ENCODE measurements at places on chromosomes 4 and X.

DNA sequence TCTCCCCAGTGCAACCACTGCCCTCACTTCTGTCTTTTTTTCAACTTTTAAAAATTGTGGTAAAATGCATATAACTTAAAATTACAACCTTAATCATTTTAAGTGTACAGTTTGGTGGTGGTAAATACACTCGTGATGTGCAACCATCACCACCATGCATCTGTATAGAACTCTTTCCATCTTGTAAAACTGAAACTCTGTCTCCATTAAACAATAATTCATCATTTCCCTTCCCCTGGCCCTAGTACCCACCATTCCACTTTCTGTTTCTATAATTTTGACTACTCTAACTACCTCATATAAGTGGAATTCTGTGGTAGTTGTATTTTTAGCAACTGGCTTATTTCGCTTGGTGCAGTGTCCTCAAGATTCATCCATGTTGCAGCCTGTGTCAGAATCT is 6.8 kb upstream of the CTBP1 start:
- DNase-seq, result no peak

- no peak for DNase-seq
Measured at GRCh38 chr4:173195109-173195508, 26.5 kb downstream of the GALNT7 start.

- DNase-seq, result no peak
Measured at GRCh38 chr4:17120761-17121160, 222.3 kb upstream of the LDB2 start.

DNA sequence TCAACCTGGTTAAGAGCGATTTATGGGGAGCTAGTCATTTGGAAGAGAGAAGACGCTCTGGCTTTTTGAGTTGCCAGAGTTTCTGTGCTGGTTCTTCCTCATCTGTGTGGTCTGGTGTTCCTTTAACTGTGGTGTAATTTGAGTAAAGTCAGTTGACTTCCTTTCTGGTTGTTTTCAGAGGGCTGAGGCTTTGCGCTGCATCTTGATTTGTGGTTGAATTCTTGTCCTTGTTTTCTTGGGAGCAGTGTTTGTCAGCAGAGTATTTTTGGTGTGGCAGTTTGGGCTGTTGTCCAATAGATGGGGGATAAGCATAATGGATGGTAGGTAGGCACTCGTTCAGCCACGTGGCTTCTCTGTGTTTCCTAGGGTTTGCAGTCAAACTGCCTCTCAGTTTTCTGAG is 2143.2 kb upstream of the TENM3 start:
- no peak for DNase-seq

DNA sequence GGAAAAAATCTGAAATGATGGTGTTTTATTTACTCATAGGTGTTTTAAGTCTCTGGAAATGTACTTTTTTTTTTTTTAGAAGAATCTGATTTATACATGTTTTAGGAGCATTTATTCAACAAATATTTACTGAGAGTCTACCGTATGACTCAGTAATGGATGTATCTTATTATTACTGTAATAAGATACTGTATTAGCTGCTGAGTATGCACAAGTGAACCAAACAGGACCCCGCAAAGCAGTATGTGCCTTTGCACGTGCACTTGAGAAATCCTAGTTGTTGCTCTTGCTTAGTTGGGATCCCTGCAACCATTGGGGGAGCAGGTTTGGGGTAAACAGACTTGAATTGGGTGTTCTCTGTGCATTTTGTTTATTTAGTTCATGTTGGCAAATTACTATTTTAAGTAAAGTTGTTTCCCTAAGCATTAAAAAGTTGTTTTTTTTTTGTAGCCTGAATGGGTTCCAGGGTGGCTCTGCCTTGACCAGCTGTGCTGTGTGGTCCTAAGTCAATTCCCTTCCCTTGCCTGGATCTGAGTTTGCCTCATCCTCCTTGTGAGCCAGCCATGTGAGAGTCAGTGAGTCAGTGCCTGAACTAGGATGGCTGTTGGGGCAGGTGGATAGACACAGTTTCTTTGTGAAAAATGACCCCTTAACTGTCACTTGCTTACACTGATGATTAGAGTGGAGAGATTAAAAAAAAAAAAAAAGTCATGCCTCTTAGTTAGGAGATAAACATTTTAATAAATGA is 27.7 kb downstream of the DCUN1D4 start:
- peak; percentile 74 for DNase-seq

- DNase-seq, result no peak
Measured at GRCh38 chrX:71098302-71098701, 2.7 kb downstream of the FOXO4 start.

DNA sequence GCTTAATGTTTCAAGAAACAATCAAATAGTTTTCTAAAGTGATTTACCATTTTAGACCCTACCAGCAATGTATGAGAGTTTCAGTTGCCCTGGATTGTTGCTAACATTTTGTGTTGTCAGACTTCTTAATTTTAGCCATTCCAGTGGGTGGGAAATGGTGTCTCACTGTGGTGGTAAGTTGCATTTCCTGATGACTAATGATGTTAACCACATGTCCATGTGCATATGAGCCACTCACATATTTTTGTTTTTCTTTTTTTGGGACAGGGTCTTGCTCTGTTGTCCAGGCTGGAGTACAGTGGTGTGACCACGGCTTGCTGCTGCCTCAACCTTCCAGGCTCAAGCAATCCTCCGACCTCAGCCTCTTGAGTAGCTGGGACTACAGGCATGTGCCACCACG is 48.3 kb downstream of the MED28 start:
- DNase-seq, result no peak

GRCh38 chr4:169219440-169219839 is 51.3 kb downstream of the SH3RF1 start:
- DNase-seq, result no peak

DNA sequence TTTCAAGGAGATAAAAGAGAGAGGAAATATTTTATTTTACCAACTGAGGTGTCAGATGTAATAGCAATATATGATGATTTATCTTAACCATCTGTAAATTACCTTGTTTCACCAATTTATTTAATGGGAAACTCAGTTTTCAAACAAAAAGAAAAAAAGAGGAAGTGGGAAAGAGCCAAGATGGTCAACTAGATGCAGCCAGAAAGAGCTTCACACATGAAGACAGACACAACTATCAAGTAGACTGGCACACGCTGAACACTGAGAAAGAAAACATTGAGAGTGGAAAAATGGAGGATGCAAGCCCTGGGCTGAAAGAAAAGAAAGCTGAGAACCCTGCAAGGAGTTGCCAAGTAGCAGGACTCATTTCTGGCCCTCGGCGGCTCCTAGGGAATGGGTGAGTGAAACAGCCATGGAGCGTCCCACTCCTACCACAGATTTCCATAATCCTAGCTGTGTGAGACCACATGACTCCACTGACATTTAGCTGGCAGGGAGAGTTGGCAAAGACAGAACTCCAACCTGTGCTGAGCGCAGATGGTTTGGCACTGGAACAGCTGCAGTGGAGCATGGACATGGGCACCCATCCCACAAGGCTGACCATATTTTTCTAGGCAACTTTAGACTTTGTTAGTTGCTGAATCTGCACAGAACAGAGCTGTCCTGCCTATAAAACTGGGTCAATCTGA is 409.3 kb downstream of the FAM47B start:
- DNase-seq, result no peak

DNA sequence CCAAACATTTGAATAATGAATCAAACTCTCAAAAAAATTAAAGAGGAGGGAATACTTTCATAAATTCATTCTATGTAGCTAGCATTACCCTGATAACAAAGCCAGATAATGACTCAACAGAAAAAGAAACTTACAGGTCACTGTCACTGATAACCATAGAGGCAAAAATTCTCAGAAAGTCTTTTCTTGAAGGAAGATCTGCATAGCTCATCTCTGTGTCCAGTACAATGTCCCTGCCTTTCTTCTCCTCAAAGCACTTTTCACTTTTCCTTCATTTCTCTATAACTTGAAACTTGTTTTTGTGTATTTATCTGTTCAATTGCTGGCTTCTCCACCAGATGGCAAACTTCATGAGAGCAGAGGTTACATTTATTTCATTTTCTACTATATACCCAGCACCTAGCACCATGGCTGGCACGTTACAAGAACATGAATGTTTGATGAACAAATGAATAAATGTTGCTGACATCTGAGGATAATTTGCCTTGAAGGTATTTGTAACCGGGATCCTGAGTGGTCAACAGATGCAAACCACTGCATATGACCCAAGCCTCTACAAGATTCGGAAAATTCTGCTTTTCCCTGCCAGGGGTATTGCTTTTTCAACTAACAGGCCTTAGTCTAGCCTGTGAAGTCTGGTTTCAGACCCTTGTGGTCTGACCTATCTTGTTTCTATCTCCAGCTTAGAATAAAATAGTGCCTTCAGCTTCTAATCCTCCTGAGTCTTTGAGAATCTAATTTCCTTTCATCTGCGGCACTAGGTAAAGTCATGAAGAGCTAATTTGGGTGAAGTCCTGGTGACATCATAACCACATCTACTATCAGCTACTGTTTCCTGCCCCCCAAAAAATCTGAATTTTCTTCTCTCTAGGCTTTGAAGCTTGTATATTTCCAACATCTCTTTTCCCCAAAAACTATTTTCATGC is 52.5 kb upstream of the ANTXR2 start:
- DNase-seq, result no peak

DNA sequence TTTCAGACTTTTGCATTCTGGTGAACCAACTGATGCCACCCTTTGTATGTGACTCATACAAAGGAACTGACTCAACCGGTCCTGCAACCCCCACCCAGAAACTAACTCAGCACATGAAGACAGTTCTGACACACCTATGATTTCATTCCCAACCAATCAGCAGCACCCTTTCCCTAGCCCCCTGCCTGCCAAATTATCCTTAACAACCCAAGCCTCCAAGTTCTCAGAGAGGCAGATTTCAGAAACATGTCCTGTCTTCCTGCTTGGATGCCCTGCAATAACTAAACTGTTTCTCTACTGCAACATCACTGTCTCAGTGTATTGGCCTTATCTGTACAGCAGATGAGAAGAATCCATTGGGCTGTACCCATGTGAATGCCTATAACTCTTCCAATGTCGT is 284.7 kb downstream of the CAMK2D start:
- no peak for DNase-seq

GRCh38 chr4:52641854-52642563 is 17.1 kb downstream of the USP46 start:
- DNase-seq, result no peak

GRCh38 chrX:57607295-57608187 is 15.7 kb downstream of the ZXDB start:
- no peak for DNase-seq

DNA sequence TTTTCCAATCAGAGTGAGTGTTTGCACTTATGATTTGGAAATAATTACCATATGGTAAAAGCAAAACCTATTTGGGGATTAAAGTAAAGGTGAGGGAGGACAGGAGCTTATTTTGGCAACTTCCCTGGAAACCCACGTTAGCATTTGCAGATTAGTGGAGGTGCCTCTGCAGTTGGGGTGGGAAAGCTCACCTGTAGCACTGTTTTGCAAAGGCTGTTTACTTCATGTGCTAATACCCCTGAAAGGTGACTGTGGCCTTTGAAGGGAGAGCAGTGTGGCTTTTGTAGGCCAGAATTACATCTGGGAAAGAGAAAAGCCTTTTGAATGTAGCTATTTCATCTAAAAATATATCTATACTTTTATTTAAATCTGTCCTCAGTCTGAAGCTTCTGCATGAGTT is 9.4 kb downstream of the SUPT20HL1 start:
- DNase-seq, result no peak

DNA sequence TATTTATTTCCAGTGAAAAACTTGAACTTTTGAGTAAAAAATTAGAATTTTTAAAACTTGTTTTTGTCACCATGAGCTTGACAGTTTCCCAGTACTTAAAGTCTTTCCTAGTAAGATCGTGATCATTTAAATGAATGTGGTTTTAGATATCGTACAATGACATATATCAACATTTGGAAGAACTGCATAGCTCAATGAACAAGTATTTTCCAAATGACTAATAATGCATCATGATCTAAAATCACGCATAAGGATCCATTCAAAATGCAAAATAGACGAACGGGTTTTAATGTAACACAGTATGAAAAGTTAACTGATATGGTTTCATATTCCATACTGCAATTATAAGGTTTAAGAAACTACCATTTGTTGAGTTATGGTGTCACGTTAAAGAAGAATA is 4.1 kb upstream of the NDNF start:
- no peak for DNase-seq

- no peak for DNase-seq
Measured at GRCh38 chr4:19005211-19005610, 983.7 kb upstream of the LCORL start.

DNA sequence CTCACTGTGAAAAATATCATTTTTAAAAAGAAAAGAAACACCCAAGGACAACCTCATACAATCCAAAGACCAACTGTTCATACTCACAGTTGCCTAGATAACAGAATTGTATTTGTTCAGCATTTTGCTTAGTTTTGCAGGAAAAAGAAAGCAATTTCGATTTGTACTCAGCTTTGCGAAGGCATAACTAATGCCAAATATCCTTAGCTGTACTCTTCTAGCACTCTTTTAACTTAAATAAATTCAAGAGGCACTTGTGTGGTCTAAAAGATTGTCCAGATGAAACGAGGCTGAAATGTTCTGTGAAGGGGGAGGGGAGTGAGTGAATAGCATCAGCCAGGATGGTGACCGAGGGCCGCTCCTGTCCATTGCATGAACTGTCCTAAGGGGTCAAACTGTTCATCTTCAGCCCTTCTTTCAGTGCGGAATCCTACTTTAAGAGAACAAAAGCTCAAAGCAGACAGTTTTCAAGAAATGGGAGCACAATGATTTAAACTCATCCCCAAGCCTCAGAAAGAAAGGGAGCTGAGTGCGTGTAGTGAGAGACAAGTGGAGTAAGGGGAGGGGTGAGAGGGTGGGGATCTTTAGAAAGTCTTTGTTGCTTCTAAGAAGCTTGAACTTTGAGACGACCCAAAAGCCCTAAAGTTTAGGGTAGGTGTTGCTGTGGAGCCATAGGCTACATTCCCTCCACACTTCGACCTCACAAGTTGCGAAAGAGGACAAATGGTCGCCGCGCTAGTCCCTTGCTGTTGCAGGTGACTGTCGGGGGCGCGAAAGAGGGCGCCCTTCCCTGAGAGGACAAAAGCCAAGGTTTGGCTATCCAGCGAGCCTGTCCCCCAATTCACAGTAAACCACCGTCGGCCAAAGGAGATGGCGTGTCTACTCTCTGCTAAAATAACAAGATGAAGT is 4.0 kb upstream of the NEUROG2 start:
- no peak for DNase-seq

- no peak for DNase-seq
Measured at GRCh38 chr4:94728056-94728766, 29.5 kb upstream of the BMPR1B start.

DNA sequence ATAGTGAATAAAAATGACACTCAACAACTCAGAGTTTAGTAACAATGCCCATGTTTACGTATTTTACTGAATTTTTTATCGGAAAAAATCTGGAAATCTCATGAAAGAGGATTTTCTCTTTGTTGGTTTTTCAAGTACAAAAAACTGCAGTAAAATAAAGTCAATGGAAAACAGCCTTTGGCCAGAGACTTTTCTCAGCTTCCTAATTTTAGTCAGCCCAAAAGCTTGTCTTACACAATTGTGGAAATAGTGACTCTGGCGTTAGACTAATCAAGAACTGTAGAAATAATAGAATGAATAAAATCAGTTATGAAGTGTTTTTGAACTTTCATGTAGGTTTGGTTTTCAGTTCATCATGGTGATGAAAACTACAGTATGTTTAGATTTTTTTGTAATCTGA is 234.7 kb downstream of the DKK2 start:
- no peak for DNase-seq
